ENCODE measurements at places on chromosomes 16 and 17.

- DNase-seq: no peak
These were observed 46.9 kb downstream of the NFATC3 start for GRCh38 chr16:68131813-68132706.

DNA sequence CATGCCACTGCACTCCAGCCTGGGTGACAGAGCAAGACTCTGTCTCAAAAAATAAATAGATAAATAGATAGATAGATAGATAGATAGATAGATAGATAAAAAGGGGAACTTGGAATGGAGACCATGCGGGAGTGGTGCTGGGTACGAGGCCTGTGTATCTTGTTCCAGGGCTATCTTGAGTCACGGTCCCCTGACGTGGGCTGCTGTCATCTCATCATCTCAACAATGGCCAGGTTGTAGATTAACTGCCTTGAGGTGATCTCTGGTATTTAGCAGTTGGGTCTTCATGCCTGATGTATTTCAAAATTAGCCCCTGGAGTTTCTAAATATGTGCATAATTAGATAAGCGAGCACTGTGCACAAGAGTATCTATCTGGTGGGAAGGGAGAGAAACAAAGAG lies 212.1 kb downstream of the CDRT15L2 start:
- no peak for DNase-seq

- no peak for DNase-seq
These were observed 17.2 kb downstream of the CORO7 start for GRCh38 chr16:4399001-4399730.

DNA sequence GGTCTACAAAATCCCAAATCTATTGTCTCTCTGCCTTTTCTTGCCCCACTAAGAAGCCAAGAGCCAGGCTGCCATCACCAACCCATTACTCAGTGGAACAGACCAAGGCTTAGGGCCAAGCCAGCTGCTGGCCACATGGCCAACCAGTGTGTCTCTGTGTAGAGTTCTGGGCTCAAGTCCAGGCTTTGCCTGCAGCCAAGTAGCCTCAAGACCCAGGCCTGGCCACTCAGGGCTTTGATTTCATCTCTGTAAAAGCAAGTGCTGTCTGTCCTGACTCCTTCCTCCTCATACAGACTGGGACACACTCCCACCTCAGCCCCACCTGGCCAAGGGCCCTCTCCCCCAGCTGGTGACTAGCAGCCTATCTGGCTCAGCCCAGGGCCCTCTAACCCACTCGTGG lies 14.6 kb downstream of the SREBF1 start:
- no peak for DNase-seq

DNA sequence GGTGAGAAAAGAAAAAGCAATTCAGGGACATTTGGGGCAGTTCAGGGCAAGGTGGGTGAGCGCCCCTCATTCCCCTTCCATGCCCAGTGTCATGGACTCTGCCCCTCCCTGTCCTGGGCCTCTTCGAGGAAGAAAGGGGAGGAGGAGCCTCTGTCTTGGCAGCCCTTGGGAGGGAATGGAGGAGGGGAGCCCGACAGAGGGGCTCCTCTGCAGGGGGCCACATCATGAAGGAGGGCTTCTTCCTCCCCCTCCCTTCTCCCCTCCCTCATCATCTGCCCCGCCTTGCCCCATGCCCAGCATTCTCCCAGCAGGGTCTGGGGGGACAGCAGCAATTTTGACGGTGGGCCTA lies 33.2 kb upstream of the TAC4 start:
- no peak for DNase-seq

DNA sequence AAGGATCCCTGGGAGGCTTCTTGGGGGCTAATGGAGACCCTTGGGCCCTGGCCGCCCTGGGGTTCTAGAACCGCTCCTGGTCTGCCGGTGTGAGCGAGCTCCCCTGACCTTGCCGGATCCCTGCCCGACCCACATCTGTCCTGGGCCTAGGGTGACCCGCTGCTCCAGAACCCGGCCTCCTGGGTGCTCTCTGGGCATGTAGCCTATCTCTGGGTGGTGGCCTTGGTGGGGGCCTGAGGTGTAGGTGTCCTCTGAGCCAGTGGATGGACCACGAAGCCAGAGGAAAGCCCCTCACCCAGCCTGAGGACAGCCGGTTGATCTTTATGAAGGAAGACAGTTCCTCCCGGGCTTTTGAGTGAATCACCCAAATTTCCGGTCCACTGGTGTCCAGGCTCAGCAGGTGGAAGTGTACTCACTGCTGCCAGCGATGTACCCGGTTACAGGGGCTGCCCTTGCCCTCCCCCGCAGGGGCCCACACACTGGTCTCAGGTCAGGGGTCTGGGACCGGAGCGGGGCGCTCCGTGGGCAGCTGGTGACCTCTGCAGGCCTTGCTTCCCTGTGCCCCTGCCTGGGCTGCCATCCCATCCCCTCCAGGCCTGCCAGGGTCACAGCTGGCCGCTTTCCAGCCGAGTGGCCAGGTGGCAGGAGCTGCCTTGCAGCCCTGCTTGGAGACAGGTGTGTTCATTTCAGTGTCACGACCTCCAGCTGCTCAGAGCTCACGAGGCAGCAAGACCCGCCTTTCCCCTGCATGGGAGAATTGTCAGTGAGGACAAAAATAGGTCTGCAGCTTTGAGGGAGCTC lies 10.5 kb upstream of the GSE1 start:
- no peak for DNase-seq

- no peak for DNase-seq
These were observed 21.5 kb upstream of the PECAM1 start for GRCh38 chr17:64411999-64412771.

- no peak for DNase-seq
These were observed 62.7 kb upstream of the GAS7 start for GRCh38 chr17:10261098-10261497.

- DNase-seq: no peak
These were observed 193.9 kb upstream of the PIRT start for GRCh38 chr17:11031787-11032186.

GRCh38 chr17:54867634-54868033 lies 33.0 kb upstream of the TOM1L1 start:
- DNase-seq: no peak

- no peak for DNase-seq
These were observed 27.3 kb upstream of the ITGA2B start for GRCh38 chr17:44416558-44417289.

DNA sequence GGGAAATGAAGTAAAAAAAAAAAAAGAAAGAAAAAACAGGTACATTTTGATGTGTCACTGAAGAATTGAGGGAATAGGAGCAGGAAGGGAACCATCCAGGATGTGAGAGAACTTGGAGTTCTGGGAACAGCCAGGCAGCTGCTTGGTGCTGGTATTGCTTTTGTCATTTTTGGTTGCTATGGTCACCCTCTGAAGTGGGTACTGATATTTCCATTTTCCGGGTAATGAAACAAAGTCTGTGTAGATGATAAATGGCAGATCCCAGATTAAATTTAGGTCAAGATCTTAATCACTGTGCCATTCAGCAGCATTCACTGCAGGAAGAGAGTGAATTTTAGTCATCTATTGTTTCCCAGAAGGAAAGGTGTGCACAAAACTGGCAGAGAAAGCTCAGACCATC lies 93.6 kb downstream of the ABCA8 start:
- DNase-seq: no peak

DNA sequence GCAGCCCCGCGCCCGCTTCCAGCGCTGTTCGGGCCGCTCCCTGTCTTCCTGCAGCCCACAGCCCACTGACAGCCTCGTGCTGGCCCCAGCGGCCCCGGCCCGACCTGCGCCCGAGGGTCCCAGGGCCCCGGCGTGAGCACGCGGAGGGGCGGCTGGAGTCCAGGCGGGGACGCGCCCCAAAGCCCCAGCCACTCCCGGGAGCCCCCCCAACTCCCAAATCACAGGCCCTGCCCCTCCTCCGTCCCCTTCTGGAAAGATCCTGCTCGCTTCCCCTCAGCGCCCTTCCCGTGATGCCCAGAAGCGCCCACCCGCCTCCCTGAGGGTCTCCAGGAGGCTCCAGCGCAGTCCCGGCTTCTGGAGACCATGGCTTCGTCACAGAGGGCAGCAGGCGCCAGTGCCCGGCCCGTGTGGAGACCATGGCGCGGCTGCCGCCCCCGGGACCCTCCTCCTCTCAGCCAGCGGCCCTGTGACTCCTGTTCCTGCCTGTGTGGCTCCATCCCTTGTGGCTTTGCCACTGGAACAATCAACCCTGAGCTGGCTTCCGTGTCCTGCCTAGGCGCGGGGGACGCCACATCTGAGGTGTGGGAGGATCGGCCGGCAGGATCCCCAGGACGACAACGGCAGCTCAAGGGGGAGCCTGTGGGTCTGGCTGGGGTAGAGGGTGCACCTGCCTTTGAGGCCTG lies 3.9 kb downstream of the UTS2R start:
- no peak for DNase-seq

GRCh38 chr16:79928142-79928873 lies 327.8 kb upstream of the MAF start:
- no peak for DNase-seq

- no peak for DNase-seq
These were observed 158.5 kb upstream of the RPH3AL start for GRCh38 chr17:511001-511698.

- no peak for DNase-seq
These were observed 6.3 kb downstream of the CRHR1 start for GRCh38 chr17:45790296-45790922.

GRCh38 chr16:31455601-31456314 lies 3.5 kb upstream of the ARMC5 start:
- DNase-seq: no peak

DNA sequence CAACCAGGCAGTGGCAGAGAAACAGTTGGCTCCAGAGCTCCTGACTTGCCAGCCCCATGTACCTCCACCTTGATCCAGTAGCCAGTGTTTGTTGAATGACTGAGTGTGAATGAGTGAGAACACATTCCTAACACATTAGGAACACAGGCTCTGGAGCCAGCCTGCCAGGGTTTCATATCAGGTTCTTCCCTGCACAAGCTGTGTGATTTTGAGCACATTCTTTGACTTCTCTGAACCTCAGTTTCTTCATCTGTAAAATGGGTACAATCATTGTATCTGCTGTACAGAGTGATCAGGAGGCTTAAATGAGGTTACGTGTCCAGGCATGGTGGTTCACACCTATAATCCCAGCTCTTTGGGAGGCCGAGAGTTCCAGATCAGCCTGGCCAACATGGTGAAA lies 13.3 kb upstream of the RMI2 start:
- DNase-seq: no peak

DNA sequence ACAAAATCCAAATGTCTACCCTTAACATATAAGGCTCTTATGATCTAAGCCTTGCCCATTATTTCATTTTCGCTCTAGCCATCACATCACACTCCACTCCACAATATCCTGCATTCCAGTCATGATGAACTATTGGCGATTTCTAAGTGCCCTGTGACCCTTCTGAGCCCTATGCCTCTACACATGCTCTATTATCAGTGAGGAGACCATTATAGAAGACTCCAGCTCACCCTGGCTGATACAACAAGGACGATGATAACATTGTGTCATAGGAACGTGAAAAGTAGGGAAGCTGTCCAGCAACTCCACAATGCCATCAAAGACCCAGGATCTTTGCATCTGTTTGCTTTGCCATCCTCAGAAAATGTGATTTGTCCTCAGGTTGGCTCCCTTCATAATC lies 29.6 kb upstream of the GNAO1 start:
- DNase-seq: no peak

GRCh38 chr17:32882029-32882428 lies 5.1 kb upstream of the MYO1D start:
- no peak for DNase-seq

DNA sequence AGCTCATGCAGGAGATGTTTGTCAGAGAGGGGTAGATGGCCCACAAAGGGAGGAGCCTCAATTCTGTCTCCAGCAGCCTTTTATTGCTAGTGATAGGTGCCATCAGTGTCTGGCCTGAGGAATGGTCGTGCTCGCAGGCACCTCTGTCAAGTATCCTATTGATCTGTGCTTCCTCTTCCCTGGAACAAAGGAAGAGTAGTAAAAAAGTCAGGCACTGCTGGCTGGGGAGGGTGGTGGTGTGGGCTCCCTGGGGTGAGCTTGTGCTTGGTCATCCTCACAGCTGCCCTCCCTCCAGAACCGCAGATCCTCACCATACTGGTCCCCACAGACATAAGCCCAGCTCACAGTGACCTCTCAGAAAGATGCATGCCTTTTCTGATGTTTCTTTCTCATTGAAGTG lies 15.0 kb upstream of the SALL1 start:
- no peak for DNase-seq

DNA sequence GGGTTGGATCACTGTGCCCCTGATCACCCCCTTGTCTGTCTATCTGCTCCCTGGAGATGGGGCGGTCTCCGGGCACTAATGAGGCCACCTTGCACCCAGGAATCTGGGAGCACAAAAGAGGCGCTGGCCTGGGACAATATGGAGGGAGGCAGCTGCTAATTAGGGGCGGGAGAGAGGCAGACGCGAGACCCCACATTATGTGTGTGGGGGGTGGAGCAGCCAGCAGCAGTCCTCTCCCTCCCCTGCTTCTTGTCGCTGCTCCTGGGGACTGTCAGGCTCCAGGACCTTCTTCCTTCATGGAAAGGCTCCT lies 324 bp upstream of the HCRT start:
- no peak for DNase-seq

Measured in activated CD4-positive, alpha-beta T cell treated with anti-CD3 and anti-CD28 coated beads, Interleukin-2, amount 50 U/mL, for 1 hour (primary cell).